ENCODE measurements at places on chromosomes 3 and 15.

- DNase-seq, result no peak
Observed at GRCh38 chr3:177150970-177151627, 46.2 kb downstream of the TBL1XR1 start.

DNA sequence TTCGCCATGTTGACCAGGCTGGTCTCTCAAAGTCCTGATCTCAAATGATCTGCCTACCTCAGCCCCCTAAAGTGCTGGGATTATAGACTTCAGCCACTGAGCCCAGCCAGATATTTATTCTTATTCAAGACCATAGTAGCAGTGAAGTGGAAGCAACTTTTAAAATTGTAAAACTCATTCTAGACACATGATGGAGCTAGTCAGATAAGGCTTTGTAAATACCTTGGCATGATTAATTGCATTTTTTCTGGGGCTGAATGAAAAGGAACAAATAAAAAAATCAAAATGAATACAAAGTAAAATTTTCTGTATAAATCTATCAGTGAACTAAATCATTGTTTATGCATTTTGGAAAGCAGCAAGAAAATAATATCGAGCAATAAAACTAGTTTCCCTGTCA lies 4.1 kb upstream of the MYO1E start:
- DNase-seq, result no peak

DNA sequence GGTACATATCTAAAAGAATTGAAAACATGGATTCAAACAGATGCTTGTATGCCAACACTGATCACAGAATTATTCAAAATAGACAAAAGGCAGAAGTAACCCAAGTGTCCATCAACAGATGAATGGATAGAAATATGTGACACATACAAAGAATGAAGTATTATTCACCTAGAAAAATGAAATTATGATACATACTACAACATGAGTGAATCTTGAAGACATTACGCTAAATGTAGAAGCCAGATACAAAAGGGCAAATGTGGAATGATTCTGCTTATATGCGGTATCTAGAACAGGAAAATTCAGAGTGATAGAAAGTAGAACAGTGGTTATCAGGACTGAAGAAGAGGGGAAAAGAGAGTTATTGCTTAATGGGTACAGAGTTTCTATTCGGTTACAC lies 26.2 kb upstream of the SLC12A8 start:
- DNase-seq, result no peak

DNA sequence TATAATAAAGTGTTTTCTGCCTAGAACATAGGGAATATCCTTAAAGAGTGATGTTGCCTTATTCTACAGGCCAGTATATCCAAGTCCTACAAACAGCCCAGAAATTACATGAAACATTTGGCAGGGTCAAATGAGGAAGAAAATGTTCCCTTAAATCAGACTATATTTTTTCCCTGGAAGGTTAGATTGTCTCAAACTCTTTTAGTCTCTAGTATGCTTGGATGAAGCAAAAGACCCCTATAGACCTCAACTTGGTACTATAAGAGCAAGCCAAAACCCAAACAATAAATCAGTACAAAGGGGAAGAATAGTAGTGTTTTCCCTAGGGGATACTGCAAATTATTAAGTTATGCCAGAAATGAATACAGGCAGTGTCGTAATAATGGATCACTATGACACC lies 310.2 kb downstream of the SLC9A9 start:
- DNase-seq, result no peak

Data from effector CD8-positive, alpha-beta T cell (primary cell).